ENCODE measurements at places on chromosomes 3 and 15.

DNA sequence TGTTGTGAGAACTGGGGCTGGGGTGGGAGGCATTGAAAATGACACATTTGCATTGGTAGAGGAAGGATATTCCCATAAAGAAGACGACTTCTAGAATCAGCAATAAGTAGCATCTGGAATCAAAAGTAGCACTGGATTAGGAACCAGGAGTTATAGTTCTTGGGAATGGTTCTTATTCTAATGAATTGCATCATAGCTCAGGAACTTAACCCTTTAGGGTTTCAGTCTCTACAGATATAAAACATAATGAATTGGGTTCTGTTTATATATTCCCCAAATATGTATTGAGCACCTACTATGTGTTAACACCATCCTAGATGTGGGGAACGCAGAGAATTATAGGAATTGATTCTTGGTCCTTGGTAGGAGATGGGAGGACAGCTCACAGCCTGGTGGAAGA lies 16.3 kb upstream of the SNRK start:
- no peak for DNase-seq

GRCh38 chr3:106862067-106862466 lies 515.2 kb upstream of the CCDC54 start:
- no peak for DNase-seq

- no peak for DNase-seq
Measured at GRCh38 chr15:58438956-58439355, 7.2 kb downstream of the LIPC start.

- DNase-seq = no peak
Measured at GRCh38 chr3:128330214-128330842, 136.4 kb downstream of the DNAJB8 start.

DNA sequence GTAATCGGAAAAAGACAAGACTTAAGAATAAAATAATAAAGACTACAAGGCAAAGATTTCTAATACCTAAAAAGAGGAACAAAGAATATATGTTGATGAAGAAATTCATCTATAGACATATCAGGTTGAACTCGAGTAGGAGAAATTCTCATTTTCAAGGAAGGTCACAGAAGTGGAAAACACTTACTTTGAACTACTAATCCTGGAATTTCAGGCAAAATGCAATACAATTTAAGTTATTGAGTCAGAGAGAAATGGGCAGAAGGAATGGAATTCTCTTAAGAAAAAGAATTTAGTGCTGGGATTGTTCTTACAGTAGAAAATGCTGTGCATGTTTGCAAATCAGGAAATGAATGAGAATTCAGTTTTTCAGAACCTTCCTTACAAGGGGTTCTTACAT lies 135.9 kb upstream of the TGFBR2 start:
- no peak for DNase-seq

GRCh38 chr3:32453346-32453745 lies 49.3 kb downstream of the CMTM6 start:
- DNase-seq = no peak

DNA sequence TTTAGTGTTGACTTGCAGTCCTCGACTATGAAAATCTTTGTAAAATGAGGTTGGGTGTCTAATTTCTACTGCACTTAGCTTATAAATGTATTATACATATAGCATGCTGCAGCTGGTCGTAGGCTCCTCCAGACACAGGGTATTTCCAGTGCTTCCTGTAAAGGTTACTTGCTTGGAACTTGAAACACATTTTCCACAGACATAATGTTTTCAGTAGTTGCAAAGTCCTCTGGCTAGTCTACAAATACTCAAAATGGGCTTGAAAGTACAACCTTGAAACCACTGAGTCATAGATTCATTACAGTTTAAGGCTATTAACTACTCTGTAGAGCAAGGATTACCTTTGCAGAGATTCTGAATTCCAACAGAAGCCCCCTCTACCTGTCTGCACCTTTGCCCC lies 464.1 kb downstream of the RAP2B start:
- DNase-seq = no peak

GRCh38 chr3:66378256-66378655 lies 122.6 kb downstream of the LRIG1 start:
- no peak for DNase-seq

All from activated CD8-positive, alpha-beta memory T cell treated with anti-CD3 and anti-CD28 coated beads for 1 hour (primary cell).